ENCODE measurements at places on chromosomes 7 and 10. TPM values are rescaled to one million over a fixed set of nuclear protein-coding genes. Genes with fewer than 3 reads are reported as not detected.
A peak's percentile ranks its signal among the peaks of the same experiment; 100 is the strongest.

The NPFFR1 gene
- 0.05 TPM for polyA plus RNA-seq

The GDF2 gene
- not detected for polyA plus RNA-seq

The LIPA gene
- 28.9 TPM for polyA plus RNA-seq

The PON1 gene
- polyA plus RNA-seq, result 0.47 TPM

The ITPRID1 gene
- 0.52 TPM for polyA plus RNA-seq

GRCh38 chr10:78829565-78829964 lies 239.2 kb upstream of the ZMIZ1 start:
- no peak for DNase-seq

- no peak for DNase-seq
Observed at GRCh38 chr10:75431180-75432111, at the start of gene LRMDA. LRMDA (plus strand) TSS chr10:75431624.

- DNase-seq, result no peak
Observed at GRCh38 chr10:86670290-86670811, 2.0 kb downstream of the LDB3 start.

DNA sequence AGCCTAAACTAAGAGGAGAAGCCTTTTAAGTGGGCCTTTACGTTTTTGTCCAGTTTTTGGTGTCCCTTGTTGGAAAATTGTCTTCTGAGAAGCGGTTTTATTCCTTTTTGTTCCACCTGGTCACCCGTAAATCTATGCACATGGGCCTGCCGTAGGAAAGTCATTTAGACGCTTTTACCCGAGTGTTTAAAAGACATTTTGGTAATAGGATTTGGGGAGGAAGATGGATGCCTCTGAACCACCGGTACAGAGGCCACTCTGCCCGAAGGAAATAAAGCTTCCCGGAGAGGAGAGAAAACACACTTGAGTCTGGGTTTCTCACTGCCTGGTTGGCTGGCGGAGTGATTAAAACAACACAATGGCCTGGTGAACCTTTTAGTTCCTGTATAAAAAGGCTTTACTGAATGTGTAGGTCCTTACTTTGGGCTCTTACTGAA lies 760 bp downstream of the THNSL1 start:
- DNase-seq, result no peak

GRCh38 chr7:55241958-55242357 lies 123.2 kb upstream of the LANCL2 start:
- DNase-seq, result no peak

DNA sequence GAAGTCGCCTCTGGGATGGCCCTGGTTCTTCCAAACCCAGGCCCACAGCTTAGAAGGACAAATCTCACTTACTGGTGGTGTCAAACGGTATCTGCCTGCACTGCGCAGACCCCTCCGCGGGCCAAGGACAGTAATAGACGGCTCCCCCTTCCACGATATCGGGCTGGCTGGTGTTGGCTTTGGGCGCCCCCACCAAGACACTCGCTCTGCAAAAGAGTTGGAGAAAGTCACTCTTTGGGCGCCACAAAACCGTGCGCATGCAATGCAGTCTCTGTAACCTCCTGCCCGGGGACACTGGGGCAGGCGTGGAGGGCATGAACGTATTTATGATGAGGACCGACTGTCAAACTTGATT lies 1.1 kb downstream of the ITGA8 start:
- no peak for DNase-seq

DNA sequence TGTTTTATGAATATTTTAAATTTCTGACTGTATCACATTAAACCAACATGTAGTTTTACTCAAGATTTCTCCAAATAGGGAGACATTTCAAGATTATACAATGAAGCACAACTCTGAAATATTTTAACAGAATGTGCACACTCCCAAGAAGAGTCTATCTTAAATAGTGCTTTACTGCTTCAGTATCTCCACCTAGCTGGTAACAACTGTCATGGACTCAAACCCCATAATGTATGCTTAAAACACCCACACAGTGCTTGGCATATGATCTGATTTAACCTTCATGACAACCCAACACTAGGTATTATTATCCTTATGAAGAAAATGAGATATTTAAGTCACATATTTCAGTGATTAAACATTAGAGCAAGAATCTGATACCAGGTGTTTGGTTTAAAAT lies 45.9 kb downstream of the ASZ1 start:
- DNase-seq, result no peak

DNA sequence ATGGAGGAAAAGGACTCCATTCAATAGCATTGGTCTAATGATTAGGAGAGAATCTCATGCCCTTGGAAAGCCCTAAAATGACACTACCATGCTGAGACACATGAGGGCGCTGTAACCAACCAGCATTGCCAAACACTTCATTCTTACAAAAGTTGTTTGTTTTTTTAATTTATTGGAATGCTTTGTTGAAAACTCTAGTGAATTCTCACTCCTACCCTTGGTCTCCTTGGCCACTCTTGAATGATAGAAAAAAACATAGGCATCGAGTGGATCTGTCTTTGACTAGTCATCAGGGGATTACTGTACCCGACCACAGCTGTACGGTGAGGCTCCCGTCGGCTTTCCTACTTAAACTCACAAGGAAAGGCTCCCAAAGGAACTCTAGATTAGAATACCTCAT lies 29.3 kb upstream of the ADD3 start:
- DNase-seq, result no peak

DNA sequence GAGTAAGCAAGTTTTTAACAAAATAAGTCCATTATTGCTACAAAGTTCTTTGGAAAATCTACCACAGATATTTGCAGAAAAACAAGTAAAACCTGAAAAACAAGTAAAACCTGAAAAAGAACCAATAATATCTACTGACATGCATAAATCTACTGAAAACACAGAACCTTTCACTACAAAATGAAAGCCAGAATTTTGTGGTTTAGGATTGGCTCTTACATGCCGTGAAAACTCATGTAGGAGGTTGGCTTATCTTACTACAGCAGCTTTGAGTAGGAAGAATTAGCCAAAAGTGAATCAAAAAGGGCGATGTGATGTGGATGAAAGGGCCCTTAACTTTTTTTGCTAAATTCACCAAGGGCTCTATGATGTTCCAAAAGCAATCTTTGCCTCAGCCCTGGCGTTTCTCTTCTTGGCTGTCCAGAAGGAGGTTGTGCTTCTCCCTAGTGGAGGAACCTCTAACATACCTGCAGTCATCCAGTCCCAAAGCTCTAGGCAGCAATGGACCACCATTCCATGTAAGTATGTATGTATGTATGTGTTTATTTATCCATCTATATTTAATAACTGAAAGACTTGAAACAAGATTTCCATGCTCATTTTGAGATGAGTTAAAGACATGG lies 93.5 kb upstream of the ZNF804B start:
- no peak for DNase-seq

DNA sequence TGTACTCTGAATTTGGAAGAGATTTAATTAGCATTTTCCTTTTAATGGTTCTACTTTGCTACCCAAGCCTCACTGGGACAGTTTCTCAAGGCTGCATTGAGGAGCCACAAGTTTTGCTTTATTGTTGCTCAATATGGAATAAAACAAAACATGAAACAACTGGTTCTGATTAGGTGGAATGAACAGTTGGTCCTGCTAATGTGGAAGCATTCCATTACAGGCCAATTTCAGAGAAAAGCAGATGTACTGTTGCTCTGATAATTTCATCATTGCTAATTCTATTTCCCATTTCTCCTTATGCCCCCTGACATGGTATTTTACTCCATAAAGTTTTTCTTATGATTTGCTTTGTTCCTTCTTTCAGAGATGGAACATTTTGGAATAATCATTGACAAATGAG lies 66.0 kb upstream of the PAPSS2 start:
- no peak for DNase-seq

DNA sequence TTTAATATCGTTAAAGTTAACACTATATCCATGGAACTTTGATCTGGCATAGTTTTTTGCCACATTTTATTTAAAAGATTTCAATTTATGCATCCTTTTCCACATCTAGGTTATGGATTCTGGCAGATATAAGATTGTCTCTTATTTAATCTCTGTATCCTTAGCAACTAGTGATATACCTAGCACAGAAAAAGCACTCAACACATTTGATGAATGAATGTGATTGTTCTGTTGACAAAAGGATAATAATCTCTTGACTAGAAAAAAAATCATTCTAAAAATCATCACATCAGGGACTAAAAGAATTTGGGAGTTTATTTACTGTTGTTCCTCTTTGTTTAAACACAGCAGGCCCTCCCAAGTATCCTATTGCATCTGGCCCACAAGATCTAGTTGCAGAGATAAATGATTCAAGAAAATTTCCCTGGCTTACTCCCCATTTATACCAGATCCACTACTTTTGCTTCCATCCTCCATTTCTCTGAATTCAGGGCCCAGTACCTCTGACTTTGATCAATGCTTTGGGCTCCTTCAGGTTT lies 84.0 kb upstream of the C1GALT1 start:
- no peak for DNase-seq

DNA sequence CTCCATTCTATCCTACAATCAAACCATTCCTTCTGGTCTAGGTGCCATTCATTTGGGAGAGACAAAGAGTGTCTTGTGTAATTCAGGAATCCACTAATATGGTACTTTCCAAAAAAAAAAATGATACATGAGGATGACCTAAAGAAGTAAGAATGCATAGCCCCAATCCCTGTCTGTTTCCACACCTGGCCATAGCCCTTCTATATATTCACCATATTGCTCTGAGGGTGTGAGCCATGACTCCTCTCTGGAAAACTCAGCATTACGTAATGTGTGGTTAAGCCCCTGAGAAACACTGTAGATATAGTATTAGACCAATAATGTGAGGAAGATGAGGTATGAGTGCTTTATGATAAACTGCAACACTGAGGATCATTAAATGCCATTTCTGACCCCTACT lies 592.7 kb downstream of the INHBA start:
- DNase-seq, result no peak

DNA sequence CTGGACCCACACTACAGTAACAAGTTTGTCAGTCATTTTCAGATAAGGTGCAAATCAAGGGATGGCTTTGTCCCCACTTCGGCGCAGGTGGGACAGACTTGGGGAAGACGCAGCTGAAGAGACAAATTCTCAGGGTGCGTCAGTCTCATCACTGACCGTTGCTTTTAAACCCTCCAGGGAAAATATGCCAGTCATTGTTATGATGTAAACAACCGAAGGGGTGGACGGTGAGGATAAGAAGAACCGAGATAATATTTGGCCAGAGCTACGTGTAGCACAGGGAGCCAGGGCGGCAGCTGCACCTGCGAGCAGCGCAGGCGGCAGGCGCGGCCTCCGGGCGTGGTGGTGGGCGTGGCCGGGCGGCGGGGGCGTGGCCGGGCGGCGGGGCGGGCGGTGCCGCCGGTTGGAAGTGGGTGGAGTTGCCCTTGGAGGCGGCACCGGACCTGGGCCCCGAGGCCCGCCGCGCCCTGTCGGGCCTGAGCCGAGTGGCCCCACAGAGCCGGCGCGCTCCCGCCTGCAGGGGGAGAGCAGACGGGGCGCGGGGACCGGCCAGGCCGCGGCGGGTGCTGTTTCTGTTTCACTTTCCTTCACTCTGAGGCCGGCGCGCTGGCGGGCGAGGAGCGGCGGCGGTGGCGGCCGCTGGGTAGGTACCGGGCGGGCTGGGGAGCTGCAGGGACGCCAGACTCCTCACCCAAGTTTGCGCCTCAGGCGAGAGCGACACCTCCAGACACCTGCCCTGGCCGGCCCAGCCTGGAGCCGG lies at the start of gene PCGF5:
Gene PCGF5 (plus strand): TSS at position 470 of the 760 bp plus-strand sequence. CDS start 2,209 bp downstream, outside the sequence.
- DNase-seq, result peak; percentile 20

GRCh38 chr10:62384447-62385081 lies 10.4 kb downstream of the ZNF365 start:
- DNase-seq, result no peak

DNA sequence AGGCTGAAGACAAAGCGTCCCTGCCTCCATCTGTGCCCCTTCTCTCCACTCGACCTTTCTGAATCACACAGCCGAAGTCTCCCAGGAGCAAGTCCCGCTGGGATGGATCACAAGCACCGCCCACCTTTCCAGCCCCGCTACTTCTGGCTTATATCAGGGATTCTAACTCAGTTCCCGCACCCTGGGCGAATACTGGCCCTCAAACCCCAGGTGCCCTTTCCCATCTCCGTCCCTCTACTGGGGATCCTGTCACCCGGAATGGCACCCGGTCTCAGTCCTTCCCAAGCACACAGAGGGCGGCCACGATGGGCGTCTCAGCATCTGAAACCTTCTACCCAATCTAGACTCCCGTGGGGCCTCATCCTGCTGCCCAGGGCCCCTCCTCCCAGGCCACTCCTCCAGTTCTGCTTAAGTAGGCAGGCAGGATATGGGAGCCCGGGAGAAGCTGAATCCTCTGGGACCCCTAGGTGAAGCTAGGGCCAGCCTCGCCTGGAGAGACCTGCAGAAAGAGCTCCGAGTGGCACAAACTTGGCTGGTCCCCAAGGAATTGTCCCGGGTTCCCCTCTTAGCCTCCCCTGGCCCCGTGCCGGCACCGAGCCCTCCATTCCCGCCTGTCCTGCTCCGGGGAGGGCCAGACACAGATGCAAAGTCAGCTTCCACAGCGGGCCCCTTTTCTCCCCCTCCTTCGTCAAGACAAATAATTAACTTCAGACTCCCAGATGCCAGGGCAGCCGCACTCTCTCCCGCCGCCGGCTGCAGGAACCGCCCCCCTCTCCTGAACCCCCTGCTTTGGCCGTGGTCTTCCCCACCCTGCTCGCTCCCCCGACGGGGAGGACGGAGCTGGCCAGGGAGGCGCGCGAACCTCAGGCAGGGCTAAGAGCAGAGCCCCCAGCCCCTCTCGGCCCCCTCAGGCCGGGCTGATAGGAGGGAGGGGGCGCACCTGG lies 612 bp downstream of the KCP start:
- DNase-seq, result no peak

DNA sequence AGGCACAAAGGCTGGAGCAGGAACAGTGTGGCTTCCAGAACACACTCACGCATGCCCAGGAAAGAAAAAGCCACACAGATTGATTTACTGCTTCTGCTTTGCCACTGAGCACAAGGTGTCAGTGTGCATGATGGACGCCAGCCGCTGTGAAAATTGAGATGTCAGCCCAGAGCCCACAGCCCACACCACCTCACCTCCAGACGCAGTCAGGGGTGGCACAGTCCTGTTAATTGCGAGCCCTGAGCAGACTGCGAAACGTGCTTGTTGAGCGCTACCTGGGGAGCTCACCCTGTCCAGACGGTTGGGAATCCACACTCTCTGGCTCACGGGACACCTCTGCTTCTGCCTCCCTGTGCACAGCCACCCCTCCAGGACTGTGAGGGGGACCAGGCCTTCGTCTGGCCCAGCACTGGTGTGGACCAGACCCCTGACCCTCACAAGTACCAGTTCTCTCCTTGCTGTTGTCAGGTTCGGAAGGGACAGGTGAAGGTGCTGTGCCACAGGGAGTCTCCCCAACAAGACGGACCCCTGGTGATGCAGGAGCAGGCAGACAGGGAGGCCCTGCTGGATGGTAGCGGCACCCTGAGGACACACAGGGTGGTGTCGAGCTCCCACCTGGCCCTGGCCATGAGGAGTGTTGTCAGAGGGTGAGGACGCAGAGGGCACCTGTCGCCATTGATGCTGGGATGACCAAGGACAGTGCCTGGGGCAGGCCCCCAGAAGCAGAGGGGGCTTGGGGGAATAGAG lies 15.3 kb downstream of the RASGEF1A start:
- no peak for DNase-seq

GRCh38 chr7:98779800-98780587 lies 89.8 kb downstream of the TMEM130 start:
- no peak for DNase-seq

- DNase-seq, result peak; percentile 58
Observed at GRCh38 chr10:6786579-6787031, 206.5 kb upstream of the PRKCQ start.
